Epithelial cell of prostate (primary cell): ENCODE measurements at places on chromosomes 4 and X.

- DNase-seq, result no peak
These were observed 62.1 kb upstream of the S100G start for GRCh38 chrX:16587836-16588235.

GRCh38 chr4:171650543-171650942 lies 162.7 kb upstream of the GALNTL6 start:
- DNase-seq, result no peak

- DNase-seq, result no peak
These were observed 570 bp downstream of the WDR44 start for GRCh38 chrX:118346258-118347094.

GRCh38 chr4:138222046-138222445 lies 20.1 kb downstream of the SLC7A11 start:
- DNase-seq, result no peak
